Esophagus squamous epithelium (tissue), 5 donors: ENCODE measurements at places on chromosomes 11 and 22.

GRCh38 chr11:114090976-114091375, 31.5 kb downstream of the ZBTB16 start:
- no peak for DNase-seq

DNA sequence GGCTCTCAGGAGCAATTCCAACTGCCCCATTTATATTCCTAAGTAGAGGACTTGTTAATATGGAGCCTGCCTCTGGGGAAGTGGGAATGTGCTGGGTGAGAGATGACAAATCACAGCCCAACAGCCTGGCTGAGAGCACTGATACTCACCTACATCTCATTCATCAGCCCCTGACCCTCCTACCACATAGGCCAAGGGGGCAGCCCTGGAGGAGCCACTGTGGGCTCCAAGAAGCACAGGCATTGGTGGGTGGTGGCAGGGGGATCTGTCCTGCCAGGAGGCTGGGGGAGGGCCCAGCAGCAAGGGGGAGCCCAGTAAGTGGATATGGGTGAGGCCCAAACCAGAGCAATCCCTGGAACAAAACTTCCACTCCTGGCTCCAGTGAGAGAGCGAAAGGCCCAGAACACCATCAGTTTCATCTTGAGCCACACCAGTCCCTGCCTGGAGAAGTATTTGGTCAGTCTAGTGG, 79.7 kb downstream of the BUD13 start:
- no peak for DNase-seq

DNA sequence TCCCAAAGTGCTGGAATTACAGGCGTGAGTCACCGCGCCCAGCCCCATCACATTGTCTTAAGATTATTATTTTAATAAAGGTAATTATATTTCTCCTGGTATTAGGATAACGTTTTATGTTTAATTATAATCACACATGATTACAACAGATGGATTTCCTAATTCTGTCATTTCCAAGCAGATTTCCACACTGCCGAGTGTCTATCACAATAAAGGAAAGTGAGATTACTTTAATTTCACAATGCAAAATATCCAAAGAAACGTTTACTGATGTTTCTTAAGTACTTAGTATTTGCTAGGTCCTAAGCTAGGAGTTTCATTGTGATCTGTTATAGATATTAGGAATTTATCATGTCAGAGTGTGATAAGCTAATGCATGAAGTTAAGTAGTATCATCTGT, 203.5 kb upstream of the CTSC start:
- DNase-seq: no peak

DNA sequence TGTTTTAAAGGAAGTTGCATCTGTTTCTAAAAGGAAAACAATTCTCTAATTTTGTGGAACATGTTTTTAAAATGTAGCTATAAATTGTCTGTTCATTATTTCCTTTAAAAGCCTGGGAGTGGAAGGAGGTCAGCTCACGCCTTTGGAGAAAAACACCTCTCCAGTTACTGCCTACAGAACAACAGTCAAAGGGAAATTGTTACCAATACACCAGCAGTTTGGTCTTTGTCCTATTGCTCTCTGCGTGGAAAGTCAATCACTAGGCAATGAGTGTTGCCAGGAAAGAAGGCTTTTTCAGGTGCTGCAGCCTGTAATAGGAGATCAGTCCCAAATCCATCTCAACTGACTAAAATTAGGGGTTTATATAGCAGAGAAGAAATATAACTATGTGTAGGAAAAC, 22.2 kb downstream of the SVIP start:
- no peak for DNase-seq

DNA sequence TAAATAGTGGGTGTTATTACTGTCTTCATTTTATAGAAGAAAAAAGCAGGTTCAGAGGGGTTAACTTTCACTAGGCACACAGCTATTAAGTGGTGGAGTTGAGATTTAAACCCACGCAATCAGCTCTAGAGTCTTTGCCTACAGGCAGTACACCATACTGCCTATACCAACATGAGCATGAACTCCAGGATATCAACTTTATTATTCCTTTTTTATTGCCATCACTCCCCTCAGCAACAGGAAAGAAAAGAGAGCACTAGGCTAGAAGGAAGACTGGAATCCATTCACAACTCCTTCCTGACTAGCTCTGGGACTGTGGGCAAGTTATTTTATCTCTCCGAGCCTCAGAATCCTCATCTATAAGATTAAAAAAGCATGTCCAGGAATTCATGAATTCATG, 58.7 kb upstream of the FSHB start:
- DNase-seq: no peak
